ENCODE measurements at places on chromosomes 5 and 9.

DNA sequence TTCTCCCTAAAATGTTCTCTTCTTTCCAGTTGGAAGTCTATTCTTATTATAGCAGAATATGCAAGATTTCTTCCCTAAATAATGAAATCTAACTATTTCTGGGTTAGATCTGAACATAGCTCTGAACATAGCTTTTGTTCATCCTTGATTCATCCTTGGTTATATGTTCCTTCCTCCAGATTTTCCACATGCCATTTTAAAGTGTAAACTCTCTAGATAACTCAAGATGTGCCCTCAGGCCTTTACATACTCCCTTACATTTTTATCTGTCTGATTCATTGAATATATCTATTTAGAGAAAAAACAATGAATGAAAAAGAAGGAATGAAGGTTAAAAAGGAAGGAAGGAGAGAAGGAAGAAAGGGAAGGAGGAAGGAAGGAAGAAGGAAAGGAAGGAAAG, 100.9 kb downstream of the FBXO38 start:
- no peak for DNase-seq

DNA sequence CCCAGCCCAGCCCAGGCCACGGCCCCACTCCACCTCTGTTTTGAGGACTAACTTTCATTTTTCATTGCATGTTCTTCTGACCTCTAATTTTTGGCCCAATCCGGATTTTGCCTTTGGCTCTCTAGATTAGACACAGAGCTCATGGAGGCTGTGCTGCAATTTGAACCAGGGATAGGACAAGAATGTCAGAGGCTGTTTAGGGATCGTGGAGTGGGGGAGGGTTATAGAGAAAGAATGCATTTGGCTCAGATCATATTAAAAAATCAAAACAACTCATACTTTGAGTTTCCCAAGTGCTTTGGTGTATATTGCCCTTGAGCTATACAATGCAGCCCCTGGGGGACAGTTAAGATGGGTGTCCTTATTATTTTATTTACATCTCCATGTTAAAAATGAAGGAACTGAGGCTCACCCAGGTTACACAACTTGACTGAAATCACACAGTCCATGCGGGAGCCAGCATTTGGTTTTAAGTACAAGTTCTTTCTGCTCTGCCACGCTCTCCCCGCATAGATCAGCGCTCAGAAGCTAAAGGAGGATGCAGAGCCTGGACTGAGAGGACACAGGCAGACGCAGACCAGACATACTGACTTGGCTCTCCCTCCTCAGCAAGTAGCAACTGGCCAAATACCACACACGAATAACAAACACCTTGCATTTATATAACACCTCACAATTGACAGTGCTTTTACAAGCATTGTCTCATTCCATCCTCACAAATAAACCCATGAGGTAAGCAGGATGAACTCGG, 126.4 kb upstream of the RAI14 start:
- no peak for DNase-seq

- peak; percentile 44 for DNase-seq
Observed at GRCh38 chr5:124790895-124791732, 44.7 kb upstream of the ZNF608 start.

GRCh38 chr5:143820451-143820850, 8.5 kb downstream of the HMHB1 start:
- DNase-seq, result no peak

- DNase-seq, result no peak
Observed at GRCh38 chr5:53080271-53080670, 29.3 kb downstream of the MOCS2 start.

GRCh38 chr9:29613773-29614172, 2040.5 kb upstream of the C9orf72 start:
- DNase-seq, result no peak

DNA sequence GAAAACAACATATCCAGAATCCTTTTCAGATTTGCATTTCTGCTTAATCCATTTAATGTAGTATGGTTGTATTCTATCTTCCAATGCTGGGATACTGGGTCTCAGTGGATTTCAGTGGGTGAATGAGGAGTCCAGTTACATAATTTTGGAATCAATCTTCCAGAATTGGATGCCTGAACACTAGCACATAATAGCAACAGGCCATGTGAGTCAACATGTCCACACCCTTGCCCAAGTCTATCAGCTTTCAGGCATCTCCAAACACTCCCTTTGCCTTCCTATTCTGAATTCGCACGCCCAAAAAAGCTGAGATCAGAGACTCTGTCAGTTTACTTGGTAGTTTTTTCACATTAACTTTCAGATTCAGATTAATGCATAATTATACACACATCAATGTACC, 202.6 kb downstream of the TSSK1B start:
- no peak for DNase-seq

- DNase-seq, result no peak
Observed at GRCh38 chr9:37747271-37747753, 6.3 kb upstream of the TRMT10B start.

DNA sequence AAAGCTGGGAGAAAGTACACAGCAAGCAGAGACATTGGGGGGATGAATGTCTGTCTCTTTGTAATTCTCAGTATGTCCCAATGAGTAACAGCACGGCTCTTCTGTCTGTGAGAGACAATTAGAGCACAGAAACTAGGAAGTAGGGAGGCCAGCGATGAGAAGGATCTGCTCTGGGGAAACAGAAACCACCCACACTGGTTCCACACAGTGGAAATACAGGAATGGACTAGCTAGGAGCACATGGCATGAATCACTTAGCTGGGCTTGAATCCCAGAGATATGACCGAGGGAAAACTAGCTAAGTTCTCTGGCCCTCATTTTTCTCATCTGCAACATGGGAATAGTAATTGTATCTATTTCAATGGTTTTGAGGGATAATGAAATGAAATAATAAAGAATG, 895.9 kb downstream of the TLE4 start:
- DNase-seq, result no peak

- DNase-seq, result peak; percentile 10
Observed at GRCh38 chr9:108142504-108143201, 653.1 kb upstream of the KLF4 start.

DNA sequence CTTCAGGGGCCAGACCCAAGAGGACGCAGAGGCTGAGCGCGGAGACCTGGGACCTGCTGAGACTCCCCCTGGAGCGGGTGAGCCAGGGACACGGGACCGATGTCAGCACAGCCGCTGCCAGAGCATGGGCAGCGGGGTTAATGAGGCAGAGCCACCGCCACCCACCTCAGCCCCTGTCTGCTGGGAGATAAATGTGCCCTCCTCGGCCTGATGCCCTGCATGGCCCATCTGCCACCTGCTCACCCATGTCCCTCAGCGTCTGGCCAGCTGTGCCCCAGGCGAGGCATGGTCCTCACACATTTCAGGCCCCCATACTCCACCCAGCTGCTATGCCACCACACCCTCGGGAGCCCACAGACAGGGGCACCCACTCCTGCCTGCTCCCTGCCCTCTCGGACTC, 14.9 kb downstream of the DNLZ start:
- DNase-seq, result no peak

DNA sequence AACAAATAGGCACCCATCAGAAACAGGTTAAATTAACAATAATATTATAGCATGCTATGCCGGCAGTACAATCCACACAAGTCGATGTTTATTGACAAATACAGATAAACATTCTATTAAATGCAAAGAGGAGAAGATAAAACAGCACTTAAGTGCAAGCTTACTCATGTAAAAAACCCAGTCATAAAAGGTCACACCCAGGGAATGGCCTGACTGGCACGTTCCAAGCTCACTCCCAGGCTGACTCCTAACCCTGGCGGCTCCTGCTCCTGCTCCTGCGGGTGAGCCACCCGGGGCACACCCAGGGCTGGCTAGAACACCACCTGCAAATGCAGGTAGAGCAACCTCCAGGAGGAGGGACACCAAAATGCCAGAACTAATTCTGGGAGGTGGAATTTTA, 66.9 kb downstream of the SEMA4D start:
- DNase-seq, result no peak

DNA sequence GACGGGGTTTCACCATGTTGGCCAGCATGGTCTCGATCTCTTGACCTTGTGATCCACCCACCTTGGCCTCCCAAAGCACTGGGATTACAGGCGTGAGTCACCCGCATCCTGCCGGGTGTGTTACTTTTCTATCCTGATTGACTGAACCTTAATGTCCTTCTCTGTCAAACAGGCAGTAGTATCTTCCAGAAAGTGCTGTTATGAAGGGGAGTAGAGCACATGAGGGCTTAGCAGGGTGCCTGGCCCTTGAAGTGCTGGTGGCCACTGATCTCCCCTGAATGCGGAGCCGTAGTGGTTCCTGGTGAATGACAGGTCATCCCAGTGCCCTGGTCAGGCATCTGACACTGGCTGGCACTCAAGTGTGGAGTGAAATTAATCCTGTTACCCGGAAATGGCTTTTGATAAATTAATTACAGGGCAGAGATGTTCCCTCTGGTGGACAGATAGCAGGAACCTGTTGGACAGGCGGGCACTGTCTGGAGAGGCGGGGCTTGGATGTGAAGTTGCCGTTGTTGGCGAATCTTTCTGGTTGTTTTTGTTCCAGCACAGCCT, 28.4 kb downstream of the PRRC2B start:
- DNase-seq, result no peak

DNA sequence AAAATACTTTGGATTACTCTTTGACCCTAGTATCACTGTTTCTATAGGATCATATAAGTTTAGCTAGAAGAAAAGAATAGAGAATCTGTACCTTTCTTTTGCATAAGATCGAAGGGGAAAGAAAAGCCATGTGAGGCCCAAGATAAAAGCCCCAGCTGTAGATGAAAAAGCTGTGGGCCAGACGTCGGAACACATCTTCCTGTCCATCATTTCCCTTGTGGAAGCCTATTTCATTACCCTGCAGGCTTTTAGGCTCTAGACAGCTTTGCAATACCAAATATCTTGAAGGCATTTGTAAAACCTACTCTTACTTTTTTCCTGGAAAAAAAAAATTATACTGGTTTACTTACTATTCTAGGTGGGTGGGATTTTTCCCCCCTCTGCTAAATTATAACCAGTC, 10.0 kb downstream of the PALM2AKAP2 start:
- no peak for DNase-seq

DNA sequence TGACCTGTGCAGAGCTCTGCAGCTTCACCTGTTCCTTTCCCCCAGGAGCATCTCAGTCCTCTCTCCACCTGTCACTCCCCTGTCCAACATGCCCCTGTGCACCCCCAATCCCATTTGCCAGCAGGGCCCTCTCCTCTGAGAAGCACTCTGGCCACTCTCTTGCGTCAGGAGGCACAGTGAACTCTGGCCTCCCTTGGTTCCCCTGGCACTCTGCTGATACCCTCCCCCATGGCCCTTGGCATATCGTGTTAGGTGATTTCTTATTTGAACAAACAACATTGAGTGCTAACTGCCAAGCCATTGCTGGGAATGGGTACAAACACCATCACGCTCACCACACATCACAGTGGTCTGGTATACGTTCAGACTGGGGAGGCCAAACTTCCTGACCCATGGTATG, 20.9 kb upstream of the TNIP1 start:
- no peak for DNase-seq

DNA sequence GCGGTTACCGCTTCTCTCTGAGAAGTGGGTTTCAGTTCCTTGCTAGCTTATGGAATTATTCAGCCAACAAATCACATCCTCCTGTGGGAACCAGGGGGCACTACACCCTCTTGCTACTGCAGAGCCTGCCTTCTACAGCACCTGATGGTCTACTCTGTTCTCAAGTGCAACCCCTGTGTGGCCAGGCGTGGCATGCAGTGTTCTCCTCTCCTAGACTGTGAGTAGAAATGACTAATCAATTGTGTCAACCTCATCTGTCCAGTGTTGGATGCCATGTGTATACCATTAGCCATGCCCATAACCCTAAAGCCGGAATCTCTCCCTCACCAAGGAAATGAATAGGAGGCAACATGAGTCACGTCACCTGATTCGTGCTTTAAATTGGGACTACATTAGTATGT, 117.2 kb upstream of the LIFR start:
- peak; percentile 20 for DNase-seq

DNA sequence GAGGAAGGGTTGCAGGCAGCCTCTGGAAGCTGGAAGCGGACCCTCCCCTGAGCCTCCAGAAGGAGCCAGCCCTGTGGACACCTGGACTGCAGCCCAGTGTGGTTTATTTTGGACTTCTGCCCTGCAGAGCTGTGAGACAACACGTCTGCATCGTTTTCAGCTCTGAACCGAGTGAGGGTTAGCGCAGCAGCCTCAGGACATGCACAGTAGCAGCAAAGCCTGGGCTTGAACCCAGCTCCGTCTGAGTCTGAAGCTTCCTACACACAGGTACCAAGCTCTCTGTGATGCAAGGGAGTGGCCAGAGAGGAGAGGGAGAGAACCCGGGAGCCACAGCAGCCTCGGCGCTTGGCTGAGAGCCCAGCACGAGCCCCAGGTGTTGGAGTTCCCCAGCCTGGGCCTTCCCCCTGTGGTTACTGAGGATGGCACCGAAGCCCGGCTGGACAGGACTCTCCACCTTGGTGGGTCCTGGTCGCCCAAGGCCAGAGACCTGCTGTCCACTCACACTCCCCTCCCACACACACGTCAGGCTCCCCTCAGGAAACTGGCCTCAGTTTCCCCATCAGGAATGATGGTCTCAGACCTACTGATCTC, 128.2 kb downstream of the OLFM1 start:
- no peak for DNase-seq

DNA sequence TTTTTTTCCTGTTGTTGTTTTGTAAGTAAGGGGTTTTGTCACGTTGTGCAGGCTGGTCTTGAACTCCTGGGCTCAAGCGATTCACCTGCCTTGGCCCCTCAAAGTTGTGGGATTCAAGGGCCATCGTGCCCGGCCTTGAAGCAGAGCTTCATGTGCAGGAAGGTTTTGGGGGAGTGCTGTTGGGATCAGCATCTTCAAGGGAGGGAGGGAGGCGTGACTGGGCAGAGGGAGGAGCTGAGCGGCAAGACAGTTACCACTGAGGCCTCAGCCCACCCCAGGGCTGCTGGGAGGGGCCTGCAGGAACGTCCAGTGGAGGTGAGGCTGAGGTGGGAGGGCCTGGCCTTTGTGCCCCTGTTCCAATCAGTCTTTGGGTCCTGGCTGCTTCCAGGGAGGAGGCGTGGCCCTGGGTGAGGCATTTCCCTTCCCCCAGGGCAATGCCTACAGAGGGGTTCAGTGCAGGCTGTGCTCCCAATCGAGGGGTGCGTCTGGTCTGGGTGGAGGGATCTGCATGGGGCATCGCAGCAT, 21.4 kb downstream of the OR2V1 start:
- no peak for DNase-seq

DNA sequence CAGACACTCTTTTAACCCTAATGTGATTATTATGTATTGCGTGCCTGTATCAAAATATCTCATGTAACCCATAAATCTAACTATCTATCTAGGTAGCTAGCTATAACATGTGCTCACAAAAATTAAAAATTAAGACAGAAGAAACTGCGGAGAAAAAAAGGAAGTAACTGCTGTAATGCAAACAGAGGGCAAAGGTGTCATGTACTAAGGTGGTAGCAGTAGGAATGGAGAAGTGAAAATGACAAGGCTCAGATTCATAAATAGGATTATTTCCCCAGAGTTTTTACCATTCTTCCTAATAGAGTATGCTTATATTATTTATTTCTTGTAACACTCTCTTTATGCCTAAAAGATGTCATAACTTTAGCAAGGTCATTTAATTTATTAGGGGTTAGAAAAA, 1527.5 kb upstream of the C9orf72 start:
- DNase-seq, result no peak

GRCh38 chr9:134064711-134065110, 3.1 kb downstream of the BRD3 start:
- no peak for DNase-seq

GRCh38 chr9:79604149-79604548, 32.4 kb downstream of the TLE4 start:
- no peak for DNase-seq
